Gastrocnemius medialis (tissue), 4 donors: ENCODE measurements at places on chromosomes 6 and 20. TPM values are rescaled to one million over a fixed set of nuclear protein-coding genes. Genes with fewer than 3 reads are reported as not detected.

- DNase-seq, result no peak
These were observed 89.8 kb upstream of the LAMP5 start for GRCh38 chr20:9424551-9424950.

DNA sequence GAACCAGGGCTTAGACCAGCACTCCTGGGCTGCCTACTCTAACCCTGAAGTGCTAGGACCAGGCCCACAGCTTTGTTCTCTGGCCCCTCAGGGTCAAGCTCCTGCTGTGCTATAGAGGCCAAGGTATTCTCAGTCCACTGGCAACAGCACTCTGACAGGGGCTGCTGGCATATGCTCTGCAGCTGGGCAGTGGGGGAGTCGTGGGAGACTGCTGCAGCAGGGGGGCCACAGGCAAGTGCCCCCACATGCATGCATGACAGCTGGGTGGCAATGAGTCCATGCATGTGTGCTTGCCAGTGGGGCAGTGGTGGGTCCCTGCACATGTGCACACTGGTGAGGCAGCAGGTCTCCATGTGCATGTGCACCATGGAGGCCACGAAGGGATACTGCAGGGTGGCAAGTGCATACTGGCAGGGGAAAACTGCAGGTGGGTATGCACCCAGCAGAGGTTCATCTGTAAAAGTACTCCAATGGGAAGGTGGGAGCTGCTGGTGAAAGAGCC lies 364.9 kb upstream of the IRAK1BP1 start:
- no peak for DNase-seq

- DNase-seq, result no peak
These were observed 262.4 kb upstream of the SUPT3H start for GRCh38 chr6:45640081-45640491.

- DNase-seq, result no peak
These were observed 872 bp downstream of the HSPA12B start for GRCh38 chr20:3733119-3733995.

DNA sequence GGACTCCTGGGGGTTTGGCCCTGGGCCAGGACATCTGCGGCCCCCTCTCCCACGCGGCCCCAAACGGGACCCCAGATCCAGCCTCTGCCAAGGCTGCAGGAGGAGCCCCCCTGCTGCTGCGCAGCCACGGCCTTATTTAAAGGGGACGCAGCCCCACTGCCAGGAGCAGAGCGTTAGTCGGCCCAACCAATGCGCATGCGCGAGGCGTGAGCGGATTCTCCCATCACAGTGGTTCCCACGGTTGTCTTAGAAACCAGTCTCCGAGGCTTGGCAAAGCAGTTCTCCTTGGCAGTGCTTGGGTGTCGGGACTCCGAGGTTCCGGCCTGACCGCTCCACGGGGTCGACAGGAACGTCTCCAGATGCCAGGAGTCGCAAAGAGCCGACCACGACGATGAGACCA lies 288.3 kb upstream of the ZNF337 start:
- no peak for DNase-seq

Gene ZC2HC1B
- not detected for total RNA-seq

Gene POLR1C
- 16.1 TPM for total RNA-seq

Gene MICB
- total RNA-seq, result 1.2 TPM

Gene RHAG
- total RNA-seq, result not detected
